ENCODE measurements at places on chromosomes 6 and 20.

DNA sequence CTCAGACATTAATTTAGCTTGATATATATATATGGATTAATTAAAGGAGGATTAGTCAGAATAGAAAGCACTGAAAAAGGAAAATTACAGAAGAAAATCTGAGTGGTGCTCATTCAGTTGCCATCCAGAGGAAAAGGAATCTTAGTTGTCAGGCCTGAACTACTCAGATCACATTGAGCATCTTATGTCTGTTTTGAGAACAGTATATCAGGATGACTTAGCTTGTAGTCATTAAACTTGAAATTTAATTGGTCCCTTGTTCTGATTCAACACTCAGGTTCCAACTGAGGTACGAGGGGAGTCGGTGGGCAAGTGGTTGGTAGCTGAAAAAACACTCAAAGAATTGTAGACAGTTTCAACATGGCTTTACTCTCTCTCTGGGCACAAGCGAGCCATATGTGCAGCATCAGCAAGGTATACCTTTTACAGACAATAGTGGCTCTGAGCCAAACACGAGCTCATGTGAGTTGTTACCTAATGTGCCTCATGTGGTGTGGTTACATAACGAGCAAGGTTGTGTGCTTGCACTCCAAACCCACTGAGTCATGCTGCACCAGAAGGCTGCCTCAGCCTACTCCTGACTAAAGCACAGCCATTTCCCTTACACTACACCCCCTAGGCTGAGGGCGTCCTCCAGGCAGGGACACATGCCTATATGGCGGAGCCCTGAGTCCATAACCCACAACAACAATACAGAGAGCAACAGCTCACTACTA lies 73.0 kb upstream of the HMGN3 start:
- no peak for DNase-seq

GRCh38 chr20:20929341-20929740 lies 176.8 kb downstream of the LINC00237 start:
- no peak for DNase-seq

DNA sequence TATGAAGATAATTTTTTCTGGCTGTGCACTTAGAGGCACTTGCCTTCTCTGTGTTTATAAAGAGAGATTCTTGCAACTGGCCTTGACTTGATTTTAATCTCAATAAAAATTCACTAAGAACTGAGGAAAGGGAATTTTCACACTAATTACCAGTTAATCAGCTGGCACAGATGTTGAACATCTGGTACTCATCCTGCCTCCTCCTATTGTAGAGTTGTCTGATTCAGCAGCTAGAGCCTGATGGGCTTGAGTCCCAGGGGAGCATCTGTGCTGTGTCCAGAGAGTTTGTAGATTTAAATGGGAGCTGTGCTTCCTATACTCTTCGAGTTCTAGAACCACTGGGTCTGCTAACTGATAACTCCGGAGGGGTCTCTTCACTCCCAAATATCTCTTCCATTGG lies 284.4 kb upstream of the RNF24 start:
- DNase-seq, result no peak

GRCh38 chr6:3557336-3557735 lies 100.5 kb upstream of the SLC22A23 start:
- no peak for DNase-seq

- no peak for DNase-seq
Observed at GRCh38 chr6:149995971-149996370, 29.4 kb downstream of the RAET1L start.
